Fibroblast of villous mesenchyme (primary cell): ENCODE measurements at places on chromosomes 16 and 17.

DNA sequence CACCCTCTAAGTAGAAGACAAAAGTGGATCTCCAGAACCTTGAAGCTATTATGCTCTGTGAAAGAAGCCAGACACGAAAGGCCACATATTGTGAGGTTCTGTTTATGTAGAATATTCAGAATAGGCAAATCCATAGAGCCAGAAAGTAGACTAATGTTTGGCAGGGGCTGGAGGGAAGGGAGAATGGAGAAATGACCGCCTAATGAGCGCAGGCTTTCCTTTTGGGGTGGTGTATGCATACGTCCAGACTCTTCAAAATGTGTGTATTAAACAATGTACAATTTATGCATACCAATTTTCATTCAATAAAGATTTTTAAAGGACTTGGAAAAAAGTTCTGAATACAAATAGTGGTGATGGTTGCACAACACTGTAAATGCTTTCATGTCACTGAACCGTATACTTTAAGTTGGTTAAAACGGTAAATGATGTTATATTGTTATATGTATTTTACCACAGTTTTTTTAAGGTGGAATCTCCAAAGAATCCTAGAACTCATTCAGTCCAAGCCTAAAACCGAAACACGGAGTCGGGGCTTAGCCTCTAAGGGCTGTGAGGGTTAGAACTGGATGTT is 397.4 kb downstream of the SOX9 start:
- DNase-seq, result no peak

DNA sequence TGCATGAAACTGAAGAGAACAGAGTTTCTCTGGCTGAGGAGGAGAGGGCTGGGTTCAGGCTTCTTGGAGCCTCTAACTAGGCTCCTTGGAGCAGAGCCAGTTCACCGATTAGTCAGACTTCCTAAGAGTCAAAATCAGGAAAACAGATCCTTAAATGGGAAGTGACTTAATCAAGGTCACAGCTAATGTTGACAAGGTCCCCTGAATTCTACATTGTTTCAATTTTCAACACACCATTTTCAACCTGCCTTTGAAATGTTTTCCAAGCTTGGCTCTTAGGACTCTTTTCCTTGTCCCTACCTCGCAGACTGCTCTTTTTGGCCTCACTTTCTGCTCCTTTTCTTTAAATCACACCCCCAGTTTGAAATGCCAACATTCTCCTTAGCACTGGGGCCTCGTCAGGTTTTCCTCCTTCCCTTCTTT is 16.3 kb downstream of the MYL4 start:
- DNase-seq, result peak; percentile 92

DNA sequence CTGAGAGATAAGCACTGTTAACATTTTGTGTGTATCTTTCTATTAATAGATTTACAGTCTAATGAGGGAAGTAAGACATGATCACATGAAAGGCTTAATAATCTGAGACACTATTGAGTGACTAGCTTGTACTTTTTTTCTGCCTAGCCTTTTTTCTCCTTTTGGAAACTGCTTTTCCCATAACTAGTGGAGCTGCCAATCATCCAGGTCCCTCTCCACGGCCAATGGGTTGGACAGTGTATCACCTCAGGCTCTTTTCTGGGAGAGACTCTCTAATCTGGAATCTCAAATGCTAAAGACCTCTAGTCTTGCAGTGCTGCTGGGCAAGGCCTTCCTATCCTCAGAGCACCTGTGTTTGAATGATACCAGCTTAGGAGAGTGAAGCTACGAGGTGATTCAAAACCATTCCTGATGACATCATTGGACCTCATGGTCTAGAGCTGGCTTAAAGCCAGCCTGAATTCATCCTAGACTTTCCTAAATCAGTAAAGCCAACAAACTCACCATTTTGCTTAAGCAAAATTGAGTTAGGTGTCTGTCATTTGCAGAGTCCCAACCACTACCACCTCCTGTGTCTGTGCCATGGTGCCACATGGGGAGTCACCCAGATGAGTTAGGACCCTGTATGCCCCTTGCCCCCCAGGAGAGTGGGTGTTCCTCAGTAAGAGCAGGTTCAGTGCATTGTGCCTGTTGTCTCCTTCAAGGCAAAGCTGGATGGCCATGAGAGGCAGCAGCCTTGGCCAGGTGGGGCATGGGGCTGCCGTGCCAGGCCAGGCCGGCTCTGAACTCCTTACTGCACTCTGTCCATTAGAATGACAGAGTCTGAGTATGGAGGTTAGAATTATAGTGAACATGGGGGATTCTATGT is 62.9 kb downstream of the SPECC1 start:
- no peak for DNase-seq

DNA sequence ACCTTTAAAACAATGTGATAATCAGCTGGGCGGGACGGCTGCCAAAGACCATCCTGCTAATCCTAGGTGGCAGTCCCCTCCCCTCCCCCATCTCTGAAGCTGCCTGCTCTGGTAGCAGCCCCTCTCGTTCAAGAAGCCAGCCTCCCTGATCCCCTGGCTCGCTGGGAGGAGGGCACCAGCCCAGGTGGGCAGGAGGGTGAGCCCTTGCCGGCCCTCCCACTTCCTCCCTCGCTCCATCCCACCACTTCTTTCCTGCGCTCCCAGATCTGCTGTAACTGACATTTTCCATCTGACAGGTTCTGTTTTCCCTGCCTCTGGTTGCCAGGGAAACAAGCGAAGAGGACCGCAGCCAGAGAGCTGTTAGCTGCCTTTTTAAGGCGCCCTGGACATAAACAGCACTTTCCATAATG is 155.7 kb upstream of the TNRC6C start:
- DNase-seq, result no peak

- no peak for DNase-seq
Observed at GRCh38 chr17:16273929-16274339, 56.9 kb downstream of the PIGL start.

GRCh38 chr16:66250686-66251431 is 115.6 kb upstream of the CDH5 start:
- DNase-seq, result peak; percentile 78

GRCh38 chr16:14286368-14287230 is 215.5 kb downstream of the MRTFB start:
- DNase-seq, result no peak

DNA sequence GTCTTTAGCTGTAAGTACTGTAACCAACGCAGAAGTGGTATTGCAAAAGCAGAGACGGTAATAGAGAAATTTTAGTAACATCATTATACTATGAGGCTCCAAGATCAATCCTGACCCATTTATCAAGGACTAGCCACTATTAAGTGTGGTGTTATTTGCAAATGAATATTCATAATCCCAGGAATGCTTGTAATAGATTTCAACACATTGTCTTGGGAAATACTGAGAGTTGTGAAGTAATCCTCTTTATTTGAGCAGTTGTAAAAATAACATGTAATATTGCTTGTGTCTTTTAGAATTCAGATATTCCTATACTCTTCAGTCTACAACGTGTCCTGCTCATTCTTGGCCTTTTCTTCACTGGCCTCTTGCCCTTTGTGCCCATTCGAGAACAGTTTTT is 46.4 kb downstream of the GDPD1 start:
- DNase-seq, result peak; percentile 46

DNA sequence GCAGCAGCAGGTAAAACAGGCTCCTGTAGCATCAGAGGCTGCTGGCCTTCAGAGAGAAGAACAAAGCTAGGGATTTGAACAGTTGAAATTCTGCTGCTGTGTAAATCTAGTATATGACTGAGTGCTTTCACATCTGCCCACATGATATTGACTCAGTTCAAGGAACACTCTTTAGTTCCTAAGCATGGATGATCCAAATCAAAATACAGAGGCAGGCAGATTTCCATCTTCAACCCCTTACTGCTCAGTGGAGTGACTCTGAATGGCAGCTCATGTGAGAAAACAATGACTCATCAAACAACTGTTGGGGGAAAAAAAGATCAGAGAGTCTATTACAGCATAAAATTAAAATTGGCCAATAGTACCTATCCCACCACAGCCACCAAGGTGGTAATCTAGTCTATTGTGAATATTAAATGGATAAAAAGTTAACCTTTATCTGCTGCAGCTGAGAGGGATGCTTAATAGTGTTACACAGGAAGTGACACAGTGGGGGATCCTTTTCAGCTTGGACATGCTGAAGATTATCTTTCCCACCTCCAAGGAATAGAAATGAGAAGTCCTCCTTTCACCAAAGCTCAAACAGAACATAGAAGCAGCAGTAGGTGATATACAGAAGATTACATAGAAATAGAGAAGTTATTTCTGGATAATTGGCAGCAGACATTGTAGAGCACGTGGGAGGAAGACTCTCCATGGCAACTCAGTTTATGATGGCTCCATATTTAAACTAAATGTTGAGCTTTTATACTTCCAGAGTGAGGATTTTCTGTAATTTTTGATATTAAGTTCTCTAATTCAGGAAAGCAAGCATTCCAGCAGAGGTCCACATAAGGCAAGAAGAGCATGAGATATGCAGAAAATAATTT is 239.7 kb upstream of the ERCC4 start:
- DNase-seq, result no peak

- DNase-seq, result no peak
Observed at GRCh38 chr16:85019659-85020245, 7.8 kb upstream of the KIAA0513 start.

GRCh38 chr17:8746501-8747236 is 2.0 kb upstream of the CCDC42 start:
- DNase-seq, result no peak

GRCh38 chr17:73532421-73532901 is 111.8 kb downstream of the SDK2 start:
- no peak for DNase-seq

DNA sequence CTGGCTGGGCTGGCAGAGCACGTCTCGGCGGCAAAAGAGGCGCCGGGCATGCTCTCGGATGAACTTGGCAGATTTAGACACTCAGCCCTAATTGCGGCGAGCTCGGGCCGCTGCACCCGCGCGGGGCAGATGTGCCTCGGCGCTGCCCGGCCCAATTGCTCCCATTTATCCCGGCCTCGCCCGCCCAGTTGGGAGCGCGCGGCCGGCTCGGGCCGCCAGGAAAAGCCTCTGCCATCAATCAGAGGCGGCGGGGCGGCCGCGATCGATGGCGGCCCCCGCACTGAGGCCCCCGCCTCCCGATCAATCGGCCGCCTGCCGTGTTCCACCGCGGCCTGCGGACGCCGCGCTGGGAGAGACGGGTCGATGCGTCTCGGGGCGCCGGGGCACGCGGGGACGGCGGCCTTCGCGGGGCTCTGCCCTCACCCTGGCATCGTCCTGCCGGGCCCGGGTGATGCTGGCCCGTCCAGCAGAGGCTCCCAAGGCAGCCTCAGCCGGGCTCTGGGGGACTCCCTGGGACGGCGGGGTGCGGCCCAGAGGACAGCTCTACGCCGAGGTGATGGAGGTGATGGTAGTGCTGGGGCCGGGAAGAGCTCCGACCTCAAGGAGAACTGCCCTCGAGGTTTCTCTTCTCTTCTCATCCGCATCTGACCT is 200.9 kb upstream of the N4BP1 start:
- no peak for DNase-seq

- no peak for DNase-seq
Observed at GRCh38 chr16:635573-636205, 416 bp downstream of the METTL26 start.

GRCh38 chr16:20806168-20807050 is at the start of the genes ERI2 and REXO5:
TSS of gene ERI2 (minus strand) at chr16:20806472. CDS start at chr16:20806430, 42 bp downstream.
TSS of gene REXO5 (plus strand) at chr16:20806527. CDS start at chr16:20806954, 427 bp downstream.
- peak; percentile 96 for DNase-seq

GRCh38 chr17:36837195-36837938 is 99.9 kb upstream of the LHX1 start:
- no peak for DNase-seq

GRCh38 chr17:48037036-48037837 is at the start of gene COPZ2:
TSS of gene COPZ2 (minus strand) at chr17:48037797. CDS start at chr17:48037777, 20 bp downstream.
- DNase-seq, result peak; percentile 64

- DNase-seq, result peak; percentile 96
Observed at GRCh38 chr17:61285526-61286320, 113.9 kb upstream of the TBX2 start.

DNA sequence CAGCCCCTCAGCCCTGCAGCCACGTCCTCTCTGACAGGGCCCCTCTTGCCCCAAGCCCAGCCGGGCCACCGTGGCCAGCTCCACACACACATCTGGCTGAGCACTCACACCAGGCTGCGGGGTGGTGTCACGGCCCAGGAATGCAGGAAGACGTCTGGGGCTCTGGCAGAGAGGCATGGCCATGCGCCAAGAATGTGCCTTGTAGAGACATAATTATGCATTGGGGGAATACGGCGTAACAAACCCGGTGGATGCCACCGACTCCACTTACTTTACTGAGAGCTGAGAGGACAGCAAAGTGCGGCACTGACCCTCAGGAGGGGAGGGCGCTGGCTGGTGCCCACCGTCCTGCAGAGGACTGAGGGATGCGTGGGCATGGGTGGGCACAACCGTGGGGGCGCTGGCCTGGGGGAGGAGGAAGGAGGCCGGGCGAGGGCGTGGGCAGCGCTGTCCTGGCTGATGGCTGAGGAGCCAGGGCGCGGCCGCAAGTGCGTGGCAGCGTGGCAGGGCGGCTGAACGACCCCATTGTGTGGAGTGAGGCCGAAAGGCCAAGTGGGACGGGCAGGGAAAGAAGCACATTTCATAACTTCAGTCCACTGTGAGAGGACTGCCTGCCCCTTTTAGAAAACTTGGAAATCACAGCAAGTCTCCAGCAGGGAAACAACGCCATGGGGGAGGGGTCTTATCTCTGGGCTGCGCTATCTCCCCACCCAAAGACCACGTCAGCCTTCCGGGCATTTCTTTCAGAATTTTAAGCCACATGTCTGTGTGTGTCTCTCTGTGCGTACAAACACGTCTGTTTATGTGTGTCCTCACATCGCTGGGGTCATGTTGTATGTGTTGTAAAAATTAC is 30.6 kb downstream of the METRNL start:
- DNase-seq, result peak; percentile 99

GRCh38 chr16:67163164-67163998 is 1.2 kb upstream of the HSF4 start:
- peak; percentile 64 for DNase-seq

- DNase-seq, result peak; percentile 56
Observed at GRCh38 chr16:88686439-88687253, at the start of gene SNAI3. TSS of gene SNAI3 (minus strand) at chr16:88686507. CDS start at chr16:88686406, 101 bp downstream.

GRCh38 chr17:29571486-29571882 is 3.0 kb downstream of the TP53I13 start:
- DNase-seq, result no peak

- DNase-seq, result peak; percentile 59
Observed at GRCh38 chr16:71807905-71808592, 585 bp downstream of the AP1G1 start.

DNA sequence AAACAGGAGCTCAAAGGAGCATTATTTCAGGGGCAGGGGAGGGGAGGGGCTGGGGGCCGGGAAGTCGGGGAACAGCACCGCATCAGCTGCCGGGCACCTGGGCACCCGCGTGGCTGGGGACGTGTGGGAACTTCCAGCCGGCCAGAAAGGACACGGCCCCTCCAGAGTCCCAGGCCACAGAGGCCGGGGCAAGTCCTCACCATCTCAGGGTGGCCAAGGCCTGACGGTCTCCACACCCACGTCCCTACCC is 1.1 kb downstream of the PGAP6 start:
- DNase-seq, result no peak

DNA sequence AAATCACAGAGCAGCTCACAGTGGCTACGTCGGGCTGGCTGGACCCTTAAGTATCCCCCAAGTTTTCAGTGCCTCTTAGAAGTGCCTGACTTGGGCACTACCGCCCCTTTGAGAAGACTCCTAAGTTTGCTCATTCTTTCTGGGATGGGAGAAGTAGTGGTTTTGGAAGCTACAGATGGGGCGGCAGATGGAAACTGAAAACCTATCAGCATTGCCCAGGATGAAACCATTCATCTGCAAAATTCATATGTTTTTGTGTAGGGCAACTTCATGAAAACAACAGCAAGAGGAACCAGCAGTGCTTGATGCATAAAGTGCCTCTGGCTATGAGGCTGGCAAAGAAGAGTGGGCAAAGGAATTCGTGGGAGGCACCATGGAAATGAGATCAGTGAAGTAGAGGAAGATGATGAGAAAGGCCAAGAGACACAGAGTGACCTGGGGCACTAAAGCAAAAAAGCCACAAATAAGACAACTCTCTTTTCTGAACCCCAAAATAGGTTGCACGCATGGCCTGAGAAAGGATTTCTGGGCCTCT is 277.1 kb downstream of the XYLT1 start:
- DNase-seq, result no peak
